H1 (cell line): ENCODE measurements at places on chromosomes 3 and 15.

DNA sequence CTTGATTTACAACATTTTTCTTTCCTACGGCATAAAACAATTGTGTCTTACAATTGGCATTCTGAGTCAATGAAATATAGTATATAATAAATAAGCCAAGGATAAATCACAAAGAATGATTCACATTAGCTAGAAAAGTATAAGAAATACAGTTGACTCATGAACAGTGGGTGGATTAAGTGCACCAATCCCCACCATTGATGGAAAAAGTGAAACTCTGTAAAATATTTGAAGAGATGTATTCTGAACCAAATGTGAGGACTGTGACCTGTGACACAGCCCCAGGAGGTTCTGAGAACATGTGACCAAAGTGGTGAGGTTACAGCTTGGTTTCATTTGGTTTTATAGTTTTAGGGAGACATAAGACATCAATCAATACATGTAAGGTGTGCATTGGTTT lies 227.5 kb downstream of the ALCAM start:
- DNase-seq: no peak

GRCh38 chr3:69579306-69580041 lies 159.8 kb upstream of the MITF start:
- no peak for DNase-seq

DNA sequence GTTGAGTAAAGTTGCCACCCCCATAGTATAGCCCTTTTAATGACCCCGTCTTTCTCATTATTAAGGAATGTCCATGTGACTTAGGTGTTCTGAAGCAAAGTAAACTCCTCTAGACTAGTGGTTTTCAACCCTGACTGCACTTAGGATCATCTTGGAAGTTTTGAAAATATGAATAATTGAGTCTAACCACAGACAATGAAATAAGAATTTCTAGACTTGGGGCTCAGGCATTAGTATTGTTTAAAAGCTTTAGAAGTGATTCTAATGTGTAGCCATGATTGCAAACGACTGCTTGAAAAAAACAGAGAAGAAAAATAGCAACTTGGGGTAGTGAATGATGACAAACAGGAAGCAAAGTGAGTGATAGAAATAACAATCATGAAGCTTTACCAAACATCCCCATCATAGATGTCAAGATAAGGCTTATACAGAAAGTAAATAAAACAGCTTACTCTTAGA lies 35.0 kb downstream of the ALCAM start:
- DNase-seq: no peak

DNA sequence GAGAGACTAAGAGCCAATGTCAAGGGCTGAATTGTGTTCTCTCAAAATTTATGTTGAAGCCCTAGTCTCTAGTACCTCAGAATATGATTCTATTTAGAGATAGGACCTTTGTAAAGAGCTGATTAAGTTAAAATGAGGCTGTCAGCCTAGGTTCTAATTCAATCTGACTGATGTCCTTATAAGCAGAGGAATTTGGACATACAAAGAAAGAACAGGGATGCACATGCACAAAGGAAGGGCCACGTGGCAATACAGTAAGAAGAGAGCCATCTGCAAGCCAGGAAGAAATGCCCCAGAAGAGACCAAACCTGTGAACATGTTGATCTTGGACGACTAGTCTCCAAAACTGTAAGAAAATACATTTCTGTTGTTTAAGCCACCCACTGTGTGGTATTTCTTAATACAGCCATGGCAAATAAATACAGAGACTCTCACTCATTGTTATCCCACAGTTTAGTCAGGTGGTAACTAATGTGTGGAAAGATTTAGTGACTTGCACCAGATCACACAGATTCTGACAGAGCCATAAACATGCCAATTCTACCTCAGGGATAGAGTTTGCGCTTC lies 652.2 kb downstream of the NAALADL2 start:
- DNase-seq: no peak

DNA sequence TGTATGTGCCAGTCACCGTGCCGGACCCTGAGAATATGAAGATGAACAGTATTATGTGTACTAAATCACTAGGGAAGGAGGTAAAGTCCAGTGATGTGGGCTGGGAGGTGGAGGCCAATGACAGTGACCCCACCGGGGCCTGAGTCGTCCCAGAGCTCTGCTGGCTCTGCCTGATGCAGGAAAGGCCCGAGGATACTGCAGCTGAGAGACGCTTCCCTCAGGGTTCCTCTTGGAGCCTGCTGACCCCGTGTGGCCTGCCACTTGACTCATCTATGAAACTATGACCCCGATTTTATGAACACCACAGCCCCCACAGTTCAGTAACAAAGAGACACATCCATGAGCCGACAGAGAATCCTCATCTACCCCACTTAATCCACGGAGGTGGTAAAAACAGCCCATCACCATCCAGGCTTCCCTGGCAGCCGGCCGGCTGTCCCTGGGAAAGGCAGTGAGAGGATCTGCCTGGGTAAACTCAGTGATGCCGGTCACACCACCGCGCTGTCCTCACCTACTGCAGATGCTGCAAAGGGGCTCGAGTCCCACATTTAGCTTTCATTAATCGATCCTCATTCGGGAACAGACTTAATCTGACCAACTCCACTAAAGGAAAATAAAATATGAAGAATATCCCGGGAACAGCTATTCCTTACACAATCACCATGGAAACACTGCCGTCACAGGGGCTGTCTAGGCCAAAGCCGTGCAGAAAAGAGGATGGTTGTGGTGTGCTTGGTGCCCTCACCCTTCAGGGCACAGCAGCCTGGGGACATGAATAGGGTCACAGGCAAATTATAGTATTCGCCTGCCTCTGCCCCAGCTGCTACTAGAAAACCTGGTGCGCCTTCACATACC lies 82.9 kb downstream of the ARRDC4 start:
- no peak for DNase-seq
